ENCODE measurements at places on chromosomes 3 and 15.

DNA sequence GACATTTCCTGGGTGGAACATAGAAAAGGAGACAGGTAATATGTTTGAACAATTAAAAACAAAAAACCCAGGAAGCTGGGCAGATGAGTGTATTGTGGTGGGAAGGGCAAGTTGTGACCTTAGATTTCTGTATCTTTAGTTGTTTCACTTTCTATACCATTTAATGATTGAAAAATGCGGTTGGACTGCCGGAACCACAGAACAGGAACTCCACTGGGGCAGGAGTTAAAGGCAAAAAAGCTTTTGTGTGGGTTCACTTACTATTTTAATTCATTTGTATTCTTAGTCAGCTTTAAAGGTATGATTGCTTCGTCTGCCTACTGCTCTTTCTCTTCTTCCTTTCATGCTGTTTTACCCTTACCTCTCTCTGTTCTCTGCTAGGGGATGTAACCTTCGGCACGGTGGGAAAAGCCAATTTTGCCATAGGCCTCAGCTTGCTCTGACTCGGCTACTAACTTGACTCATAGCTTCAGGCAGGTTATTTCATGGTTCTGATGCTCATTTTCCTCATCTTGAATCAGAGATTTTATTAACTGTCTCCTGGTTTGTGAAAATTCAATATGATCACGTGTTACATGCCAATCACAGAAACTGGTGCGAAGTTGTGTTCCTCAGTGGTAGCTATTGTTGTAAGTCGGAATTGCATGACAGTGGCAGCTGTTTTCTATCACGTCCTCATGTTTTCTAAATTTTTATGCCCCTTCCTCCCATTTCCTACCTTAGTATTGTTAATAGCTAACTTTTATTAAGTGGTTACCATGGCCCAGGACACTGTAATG is 1.6 kb upstream of the MCTP2 start:
- DNase-seq: no peak

- DNase-seq: no peak
Measured at GRCh38 chr15:48893311-48893710, 15.4 kb downstream of the EID1 start.

GRCh38 chr3:37967260-37967881 is 23.2 kb upstream of the VILL start:
- no peak for DNase-seq

GRCh38 chr3:167095976-167096375 is 284.1 kb downstream of the ZBBX start:
- no peak for DNase-seq

DNA sequence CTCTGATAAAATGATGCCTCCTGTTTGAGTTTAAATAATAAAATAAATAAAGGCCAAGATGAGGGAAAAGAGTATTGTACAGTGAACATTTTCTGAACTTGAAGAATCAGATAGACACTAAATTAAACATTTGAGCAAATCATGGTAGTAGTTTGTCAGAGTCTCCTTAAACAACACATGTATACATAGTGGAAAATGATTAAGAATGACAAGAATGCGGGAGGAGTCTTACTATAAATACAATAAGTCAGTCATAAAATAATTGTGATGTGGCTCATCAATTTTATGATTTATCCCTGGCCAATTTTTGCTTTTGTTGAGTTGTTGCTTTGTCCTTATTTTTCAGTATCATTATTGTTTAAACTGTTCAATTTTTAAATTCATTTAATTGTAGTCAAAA is 158.0 kb upstream of the TMC3 start:
- no peak for DNase-seq

DNA sequence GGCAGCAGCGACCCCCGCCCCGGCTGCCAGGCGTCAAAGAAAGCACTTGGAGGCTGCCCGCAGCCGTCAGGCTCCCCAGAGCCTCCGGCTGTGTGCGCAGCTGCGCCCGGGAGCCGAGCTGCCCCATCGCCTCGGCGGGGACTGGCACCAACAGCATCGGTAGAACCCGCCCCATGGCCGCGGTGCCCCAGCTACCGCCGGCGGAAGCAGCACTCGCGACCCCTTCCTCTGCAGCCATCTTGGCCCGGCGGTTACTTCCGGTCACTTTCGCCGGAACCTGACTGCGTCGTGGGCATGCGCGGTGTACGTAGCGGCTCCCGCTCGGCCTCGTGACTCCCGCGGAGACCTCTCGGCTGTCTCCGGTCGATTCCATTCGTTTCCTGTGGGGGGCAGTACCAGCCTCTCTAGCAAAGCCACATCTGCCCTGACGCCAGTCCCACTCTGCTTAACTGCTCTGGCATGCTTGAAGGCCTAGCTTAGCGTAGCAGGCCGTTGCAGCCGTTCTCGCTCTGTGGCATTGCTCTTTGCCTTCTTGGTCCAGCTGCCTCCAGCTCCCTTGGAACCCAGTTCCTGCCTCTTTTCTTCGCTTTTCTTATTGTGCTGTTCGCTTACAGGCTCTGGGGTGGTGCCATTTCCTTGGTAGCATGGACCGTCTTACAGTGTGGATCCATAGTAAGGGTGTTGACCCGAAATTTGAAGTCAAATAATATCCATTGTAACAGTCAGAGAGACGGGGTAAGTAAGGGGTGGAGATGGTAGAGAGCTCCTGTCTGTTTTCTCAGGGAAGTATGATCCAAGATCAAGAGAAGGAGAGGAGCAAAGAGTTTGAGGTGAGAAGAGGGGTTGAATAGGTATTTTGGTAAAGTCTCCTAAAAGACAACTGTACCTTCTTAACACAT is at the start of gene SPG11:
TSS of gene SPG11 (minus strand) at position 253 of the 899 bp plus-strand sequence. CDS start at position 238, 15 bp downstream.
- DNase-seq: peak; percentile 96

- no peak for DNase-seq
Measured at GRCh38 chr3:186596568-186597287, 16.1 kb upstream of the AHSG start.

GRCh38 chr3:45332901-45333407 is 55.4 kb upstream of the LARS2 start:
- no peak for DNase-seq

GRCh38 chr3:149655826-149656574 is 1.8 kb downstream of the WWTR1 start:
- no peak for DNase-seq

DNA sequence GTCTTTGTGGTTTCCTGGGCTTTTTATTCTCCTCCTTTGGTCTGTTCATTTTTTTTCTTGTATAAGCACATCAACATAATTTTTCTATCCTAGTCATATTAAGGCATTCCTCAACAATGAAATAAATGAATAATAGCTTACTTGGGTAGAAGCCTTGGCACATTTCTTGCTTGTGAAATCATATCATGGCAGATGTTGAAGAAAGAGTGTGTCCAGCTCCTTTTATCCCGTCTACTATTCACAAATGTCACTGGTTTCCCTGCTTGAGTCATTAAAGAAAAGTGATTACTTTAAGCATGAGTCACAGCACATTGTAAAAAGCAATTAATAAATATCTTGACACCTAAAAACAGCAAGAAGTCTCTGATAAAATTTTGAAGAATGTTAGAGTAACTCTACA is 42.1 kb downstream of the MINAR1 start:
- no peak for DNase-seq

- DNase-seq: no peak
Measured at GRCh38 chr3:11480663-11481298, 162.9 kb downstream of the VGLL4 start.

GRCh38 chr3:150308037-150308319 is 100.1 kb upstream of the TSC22D2 start:
- no peak for DNase-seq

- DNase-seq: no peak
Measured at GRCh38 chr15:44199393-44199792, 4.3 kb upstream of the FRMD5 start.

DNA sequence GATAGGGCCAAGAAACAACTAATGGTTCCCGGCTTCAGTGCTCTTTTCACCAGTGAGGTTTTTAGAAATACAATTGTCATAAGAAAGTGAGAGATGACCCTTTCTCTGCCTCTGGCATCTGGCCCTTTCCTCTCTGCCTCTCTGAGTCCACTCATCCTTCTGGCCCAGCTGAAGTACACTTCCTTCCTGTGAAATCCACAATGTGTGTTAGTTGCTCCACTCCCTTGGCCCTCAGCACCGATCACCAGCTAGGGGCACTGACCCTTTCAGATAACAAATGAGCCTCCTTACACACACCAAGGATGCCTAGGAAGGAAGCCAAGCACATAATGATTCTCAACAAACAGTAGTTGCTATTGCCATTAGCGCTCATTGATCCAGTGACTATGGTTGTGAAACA is 2.9 kb upstream of the CAV3 start:
- DNase-seq: no peak

DNA sequence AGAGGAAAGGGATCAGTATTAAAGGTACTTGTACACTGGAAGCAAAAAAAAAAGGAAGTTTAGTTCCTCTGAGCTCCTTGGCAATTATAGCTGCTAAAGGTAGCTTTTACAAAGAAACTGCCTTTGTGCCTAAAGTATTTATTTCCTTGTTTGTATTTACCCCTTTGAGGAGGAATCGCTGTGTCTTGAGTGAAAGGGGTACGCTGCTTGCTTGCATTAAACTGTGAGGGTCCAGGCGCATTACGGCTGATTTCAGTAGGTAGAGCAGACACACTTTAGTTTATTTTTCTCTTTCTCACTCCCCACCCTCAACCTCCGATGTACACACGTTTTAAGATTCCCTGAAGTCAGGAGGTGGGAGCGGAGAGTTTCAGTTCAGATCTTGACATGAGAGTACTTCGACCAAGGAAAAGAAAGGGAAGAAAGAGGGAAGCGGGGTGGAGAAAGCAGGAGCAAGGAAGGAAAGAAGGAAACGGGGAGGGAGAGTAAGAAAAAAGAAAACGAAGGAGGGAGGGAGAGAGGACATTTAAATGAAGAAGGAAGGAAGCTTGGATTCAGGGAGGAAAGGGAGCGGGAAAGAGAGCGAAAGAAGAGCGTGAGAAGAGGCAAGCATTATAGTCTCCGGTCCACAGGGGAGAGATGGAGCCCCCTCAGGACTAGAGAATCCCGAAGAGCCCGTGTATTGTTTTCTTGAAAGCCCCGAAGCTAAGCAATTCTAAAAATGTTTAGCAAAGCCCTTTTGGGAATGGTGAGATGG is 1.2 kb upstream of the MME start:
- no peak for DNase-seq

- DNase-seq: no peak
Measured at GRCh38 chr15:35885870-35886269, 339.9 kb upstream of the DPH6 start.

GRCh38 chr15:72339777-72340177 is 19.8 kb upstream of the CELF6 start:
- no peak for DNase-seq

- DNase-seq: no peak
Measured at GRCh38 chr3:24387493-24387892, 107.2 kb downstream of the THRB start.

- no peak for DNase-seq
Measured at GRCh38 chr3:100288288-100288894, 27.6 kb downstream of the TBC1D23 start.

- no peak for DNase-seq
Measured at GRCh38 chr3:35498506-35499210, 140.7 kb upstream of the ARPP21 start.

DNA sequence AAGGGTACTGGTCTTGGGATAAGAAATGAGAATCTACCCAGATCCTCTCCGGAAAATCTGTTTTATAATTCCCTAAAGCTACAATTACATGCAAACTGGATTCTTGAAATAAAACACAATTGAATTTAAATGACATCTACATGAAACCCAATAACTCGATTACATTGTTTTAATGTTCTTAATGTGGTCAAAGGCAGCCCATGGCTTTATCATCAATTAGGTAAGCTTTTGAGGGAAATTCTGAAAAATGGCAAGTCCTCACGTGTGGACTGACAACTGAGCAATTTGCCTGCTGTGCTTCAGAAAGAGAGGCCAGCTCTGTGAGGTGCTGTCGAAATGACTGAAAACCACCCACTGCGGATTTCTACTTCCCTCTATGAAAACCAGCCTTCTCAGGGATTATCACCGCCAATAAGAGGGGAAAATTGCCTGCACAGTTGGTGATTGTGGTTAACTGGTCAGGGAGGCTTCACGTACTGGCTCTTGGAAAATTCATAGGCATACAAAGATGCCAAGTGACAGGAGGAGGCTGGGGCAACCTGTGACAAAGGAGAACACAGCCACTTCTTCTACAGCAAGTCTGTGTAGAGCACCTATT is 200.8 kb upstream of the SLCO3A1 start:
- DNase-seq: no peak

GRCh38 chr3:56904552-56905215 is 102.9 kb upstream of the ARHGEF3 start:
- no peak for DNase-seq

DNA sequence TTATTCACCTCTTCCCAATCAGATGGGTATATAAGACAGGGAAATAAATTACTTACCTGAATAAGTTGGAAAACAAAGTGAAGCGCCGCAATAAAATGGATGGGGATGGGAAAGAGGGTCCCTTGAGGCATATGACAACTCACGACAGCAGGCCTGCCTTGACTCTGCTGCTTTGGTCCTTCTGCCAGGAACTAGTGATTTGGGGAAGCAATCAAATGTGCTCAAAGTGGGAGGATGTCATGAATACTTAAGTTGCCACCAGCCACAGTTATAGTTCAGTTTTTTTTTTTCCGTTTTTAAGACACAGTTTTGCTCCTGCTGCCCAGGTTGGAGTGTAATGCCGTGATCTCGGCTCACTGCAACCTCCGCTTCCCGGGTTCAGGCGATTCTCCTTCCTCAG is 4.6 kb downstream of the PARL start:
- no peak for DNase-seq

DNA sequence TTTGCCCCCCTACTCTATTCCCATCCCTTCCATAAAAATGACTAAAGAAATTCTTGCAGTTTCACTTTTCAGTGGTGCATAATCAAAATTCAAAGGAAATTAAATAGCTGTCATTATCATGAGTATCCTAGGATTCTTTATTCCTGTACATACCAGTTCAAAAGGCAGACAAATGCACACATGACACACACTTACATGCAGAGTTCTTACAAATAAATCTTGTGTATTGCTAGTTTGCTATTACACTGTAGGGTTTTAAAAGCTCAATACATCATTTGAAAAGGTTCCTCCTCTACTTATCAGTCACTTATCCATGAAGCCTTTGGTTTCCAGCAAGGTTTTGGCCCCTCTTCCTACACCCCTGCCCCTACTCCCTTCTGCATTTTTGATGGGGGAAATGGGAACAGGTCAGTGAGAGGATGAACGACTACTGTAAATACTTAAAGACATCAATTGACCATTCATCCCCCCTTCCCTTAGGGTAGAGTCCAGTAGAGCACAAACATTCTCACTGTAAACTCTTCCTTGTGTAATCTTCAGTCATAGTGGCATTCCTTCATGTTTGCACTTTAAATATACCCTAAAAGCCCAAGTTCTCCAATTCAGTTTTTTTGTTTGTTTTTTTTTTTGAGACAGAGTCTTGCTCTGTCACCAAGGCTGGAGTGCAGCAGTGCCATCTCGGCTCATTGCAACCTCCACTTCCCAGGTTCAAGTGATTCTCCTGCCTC is 92.6 kb downstream of the SUCLG2 start:
- no peak for DNase-seq

GRCh38 chr3:11005686-11006256 is 13.2 kb downstream of the SLC6A1 start:
- DNase-seq: no peak

- no peak for DNase-seq
Measured at GRCh38 chr15:69060041-69060481, 45.6 kb downstream of the NOX5 start.

Data from caudate nucleus (tissue), 63 donors.